IMR-90 (cell line): ENCODE measurements at places on chromosomes 2 and 18. TPM values are rescaled to one million over a fixed set of nuclear protein-coding genes. Genes with fewer than 3 reads are reported as not detected.

Gene TUBA3E
- not detected in 2 replicates for polyA plus RNA-seq

Gene SALL3
- not detected in 2 replicates for polyA plus RNA-seq

Gene SCYGR4
- not detected in 2 replicates for polyA plus RNA-seq

Gene SERPINB13
- polyA plus RNA-seq = not detected in 2 replicates

Gene FIGN
- 0.46 and 0.77 TPM in 2 replicates for polyA plus RNA-seq

DNA sequence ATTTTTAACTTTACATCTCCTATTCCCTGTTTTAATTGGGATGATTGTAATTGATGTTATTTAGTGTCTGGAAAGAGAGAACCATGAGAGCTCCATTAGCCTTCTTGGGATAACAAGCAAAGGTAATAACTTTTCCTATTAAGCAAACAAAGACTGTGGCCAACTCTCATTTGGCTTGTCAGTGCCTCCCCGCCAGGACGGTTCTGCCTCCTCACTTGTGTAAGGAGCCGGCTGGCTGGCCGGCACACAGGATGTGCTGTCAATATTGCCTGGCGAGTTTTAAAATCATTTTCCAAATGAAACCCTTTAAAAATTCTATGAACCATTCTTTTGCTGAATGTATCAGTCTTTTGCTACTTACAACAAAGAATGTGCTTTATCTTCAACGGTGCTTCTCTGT, 898.3 kb downstream of the CPS1 start:
- no peak for DNase-seq

DNA sequence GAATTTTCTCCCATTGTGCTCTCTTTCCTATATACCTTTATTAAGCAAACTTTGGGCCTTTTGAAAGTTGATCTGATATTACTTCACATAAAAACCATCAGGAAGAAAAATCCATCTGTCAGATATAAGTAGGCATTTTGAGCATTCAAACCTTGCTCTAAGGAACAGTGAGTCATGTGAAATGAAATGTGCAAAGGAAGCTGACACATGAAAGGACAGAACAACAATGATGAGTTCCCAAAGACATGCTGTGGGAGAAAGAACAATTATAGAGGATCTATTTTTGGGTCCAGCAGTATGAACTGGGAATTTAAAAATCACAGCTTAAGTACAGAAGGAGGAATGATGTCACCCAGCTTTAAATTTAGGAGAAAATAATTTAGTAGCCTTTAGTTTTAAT, 18.1 kb downstream of the CALCRL start:
- DNase-seq = peak; percentile 75

GRCh38 chr2:67652679-67653078, 255.5 kb downstream of the ETAA1 start:
- DNase-seq = no peak
